ENCODE measurements at places on chromosomes 1 and 21.

DNA sequence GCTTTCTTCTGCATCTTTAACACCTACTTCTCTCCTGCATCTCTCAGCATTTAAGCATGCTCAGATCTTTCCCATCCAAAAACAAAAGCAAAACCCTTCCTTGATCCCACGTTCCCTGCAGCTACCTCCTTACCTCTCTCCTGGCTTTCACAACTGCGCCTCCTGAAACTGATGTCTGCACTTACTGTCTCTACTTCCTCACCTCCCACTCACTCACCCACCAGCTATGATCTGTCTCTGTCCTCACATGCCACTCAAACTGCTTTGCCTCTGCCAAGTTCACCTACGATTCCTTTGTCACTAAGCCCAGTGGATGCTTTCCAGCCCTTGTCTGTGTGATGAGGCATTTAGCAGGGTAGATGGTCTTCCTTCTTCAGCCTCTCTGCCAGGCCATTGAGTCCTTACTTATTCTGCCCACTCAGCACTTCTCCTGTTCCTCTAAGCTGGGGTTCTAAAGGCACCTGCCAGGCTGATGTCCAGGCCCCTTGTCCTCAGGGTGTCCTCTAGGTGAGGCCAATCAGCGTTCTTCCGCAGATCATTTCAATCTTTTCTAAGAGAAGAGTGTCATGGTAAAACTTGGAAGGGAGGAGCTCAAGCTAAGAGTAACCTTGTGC lies 10.0 kb upstream of the GJB3 start:
- no peak for DNase-seq

GRCh38 chr1:12220890-12221289 lies 8.9 kb upstream of the VPS13D start:
- DNase-seq: no peak

DNA sequence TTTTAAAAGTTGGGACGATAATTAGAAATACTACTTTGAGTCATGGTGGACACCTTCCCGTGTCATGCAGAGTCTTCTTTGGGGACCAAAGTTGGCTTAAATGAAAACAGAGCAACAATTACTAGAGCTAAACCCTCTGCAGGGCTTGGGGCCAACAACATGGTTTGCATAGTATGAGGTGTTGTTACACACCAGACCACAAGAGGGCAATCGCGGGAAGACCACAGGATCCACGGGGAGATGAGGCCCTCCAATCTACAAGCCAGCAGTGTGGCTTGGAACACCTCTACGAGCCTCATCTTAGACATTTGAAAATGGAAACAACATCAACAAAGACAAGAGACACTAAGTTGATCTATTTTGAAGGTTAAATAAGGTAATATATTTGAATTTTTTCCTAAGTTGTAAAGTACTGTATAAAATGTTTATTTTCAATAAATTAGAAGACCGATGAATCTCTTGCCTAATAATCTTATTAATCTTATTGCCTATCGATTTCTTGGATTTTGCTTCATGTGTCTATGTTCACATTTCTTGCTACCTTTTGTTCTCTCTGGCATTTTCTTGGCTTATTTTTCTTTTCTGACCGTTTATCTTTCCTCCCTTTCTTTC lies 8.2 kb upstream of the SMCP start:
- DNase-seq: peak; percentile 7

DNA sequence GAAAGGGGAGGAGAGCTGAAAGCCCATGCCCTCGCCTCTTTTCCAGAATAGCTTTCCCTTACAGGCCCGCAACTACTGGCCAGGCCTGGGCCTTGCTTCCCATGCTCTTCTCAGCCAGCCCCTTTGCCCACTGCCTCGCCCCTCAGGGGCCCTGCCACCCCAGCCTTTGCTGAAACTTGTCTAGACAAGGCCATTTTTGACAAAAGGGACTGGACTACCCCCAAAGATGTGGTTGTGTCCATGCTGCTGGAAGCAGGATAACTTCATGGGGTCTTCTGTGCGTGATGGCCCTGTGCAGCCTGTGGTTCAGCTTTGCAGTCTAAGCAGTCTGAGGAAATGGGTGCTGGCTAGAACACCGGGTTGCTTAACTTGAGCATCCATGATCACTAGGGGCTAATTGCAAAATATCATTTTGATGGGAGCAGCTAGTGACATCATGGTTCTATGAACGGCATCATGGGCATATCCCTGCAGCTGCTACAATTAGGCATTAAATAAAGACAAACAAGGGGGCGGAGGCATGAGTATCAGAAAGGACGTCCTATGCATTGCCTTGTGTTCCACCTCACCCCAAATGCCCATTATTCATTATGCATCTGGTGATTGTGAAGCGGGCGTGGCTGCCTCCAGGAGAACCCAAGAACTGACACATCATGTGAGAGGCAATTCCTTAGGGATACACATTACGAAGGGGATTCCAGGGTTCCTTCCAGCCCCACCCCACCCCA lies 36.8 kb downstream of the NTPCR start:
- DNase-seq: no peak

DNA sequence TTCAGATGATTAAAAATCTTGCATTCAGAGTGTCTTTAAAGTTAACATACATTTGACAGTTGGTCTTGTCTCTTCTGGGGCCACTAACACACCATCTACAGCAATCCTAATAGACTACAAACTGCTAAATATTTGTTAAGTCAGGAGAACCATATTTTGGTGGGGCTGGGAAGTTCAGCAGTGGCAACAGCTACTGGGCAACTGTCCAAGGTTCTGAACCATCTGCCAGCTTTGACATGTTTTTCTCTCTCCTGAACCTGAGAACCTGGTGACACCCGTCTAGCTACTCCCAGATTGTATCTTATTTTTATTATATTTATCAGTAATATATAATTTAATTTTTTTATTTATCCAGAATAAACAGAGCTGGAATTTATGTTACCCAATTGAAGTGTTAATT lies 199.0 kb upstream of the DPYD start:
- DNase-seq: no peak

DNA sequence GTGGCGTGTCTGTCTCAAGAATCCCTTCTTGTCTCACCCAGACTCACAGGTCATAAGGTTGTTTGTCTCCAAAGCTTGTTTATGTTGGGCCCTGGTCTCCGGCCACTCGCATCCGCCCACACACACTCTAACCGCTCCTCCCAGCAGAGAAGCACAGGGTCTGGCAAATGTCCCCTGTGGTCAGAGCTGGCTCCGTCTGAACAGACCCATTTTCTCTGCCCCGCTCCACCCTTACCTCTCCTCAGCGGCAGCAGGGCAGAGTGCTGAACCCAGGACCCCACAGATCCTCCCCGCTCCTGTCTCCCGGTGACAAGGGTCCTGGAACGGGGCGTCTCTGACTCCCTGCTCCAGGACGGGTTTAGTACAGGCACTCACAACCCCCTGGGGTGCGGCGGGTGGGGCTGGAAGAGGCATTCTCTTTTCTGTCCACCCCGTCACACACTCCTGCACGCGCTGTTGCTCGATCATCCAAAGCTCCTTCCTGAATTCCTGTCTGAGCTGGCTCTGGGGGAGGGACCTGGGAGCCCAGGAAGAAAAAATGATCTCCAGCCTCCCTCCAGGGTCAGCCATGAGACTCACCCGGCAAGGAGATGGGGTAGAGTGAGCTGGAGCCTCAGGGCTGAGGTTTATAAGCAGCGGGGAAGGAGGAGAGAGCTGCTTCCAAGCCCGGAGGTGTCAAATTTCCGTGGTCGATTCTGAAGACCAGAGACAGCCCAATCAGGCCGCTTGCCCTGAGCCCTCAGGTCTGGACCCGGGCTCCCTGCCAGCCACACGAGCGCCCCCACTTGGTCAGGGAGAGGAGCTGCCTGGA lies at the start of gene S100A13:
TSS of gene S100A13 (minus strand) at position 602 of the 811 bp plus-strand sequence. CDS start 1,033 bp downstream, outside the sequence.
- no peak for DNase-seq

DNA sequence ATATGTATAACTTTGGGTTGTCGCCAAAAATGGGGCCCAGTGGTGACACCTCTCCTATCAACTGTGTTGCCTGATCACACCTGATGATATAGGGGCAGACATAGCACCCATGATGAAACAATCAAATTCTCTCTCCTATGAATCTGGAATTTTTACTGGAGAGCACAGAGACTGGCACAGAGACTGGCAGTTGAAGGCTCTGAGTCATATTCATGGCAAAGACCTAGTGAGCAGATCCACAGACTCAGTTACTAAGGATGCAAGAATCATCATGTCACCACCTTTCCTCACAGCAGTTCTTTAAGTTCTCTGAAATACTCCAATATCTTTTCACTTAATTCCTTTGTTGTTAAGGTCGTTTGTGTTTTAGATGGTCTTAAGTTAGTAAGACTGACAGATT lies 60.0 kb downstream of the APCS start:
- DNase-seq: no peak

- DNase-seq: no peak
Observed at GRCh38 chr1:228012555-228012954, 5.8 kb downstream of the WNT3A start.

DNA sequence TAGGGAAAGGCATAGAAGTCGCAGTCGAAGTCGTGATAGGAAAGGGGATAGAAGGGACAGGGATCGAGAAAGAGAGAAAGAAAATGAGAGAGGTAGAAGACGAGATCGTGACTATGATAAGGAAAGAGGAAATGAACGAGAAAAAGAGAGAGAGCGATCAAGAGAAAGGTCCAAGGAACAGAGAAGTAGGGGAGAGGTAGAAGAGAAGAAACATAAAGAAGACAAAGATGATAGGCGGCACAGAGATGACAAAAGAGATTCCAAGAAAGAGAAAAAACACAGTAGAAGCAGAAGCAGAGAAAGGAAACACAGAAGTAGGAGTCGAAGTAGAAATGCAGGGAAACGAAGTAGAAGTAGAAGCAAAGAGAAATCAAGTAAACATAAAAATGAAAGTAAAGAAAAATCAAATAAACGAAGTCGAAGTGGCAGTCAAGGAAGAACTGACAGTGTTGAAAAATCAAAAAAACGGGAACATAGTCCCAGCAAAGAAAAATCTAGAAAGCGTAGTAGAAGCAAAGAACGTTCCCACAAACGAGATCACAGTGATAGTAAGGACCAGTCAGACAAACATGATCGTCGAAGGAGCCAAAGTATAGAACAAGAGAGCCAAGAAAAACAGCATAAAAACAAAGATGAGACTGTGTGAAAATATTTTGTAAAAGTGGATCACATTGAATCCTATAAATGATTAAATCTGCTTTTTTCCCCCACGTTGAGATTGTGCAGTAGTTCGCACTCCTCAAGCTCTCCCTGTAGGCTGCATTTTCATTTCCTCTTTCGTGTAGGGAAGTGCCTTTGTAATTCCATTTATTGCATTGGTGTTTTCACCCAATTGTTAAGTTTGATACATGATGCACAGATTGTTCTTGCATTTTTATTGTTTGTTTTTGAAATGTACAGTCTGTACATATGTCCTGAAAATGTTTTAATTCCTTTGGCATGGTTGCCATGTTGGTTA lies 7.5 kb downstream of the PRPF38B start:
- DNase-seq: no peak

DNA sequence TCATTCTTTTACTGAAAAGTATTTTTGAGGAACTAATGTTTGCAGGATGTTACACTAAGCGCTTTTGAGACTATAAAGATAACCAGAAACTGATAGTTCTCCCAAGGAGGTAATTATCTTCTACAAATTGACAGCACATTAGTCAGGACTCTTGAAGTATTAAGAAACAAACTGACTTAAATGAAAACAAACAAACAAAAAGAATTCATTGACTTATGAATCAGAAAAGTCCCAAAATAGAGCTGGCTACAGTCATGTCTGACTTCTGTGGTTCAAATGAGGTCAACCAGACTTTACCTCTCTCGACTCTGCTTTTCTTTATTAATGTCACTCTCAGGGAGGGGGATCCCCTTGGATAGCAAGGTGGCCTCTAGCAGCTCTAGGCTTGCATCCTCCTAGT lies 296.8 kb downstream of the TPR start:
- no peak for DNase-seq

GRCh38 chr1:162765788-162766187 lies 24.7 kb upstream of the HSD17B7 start:
- no peak for DNase-seq

DNA sequence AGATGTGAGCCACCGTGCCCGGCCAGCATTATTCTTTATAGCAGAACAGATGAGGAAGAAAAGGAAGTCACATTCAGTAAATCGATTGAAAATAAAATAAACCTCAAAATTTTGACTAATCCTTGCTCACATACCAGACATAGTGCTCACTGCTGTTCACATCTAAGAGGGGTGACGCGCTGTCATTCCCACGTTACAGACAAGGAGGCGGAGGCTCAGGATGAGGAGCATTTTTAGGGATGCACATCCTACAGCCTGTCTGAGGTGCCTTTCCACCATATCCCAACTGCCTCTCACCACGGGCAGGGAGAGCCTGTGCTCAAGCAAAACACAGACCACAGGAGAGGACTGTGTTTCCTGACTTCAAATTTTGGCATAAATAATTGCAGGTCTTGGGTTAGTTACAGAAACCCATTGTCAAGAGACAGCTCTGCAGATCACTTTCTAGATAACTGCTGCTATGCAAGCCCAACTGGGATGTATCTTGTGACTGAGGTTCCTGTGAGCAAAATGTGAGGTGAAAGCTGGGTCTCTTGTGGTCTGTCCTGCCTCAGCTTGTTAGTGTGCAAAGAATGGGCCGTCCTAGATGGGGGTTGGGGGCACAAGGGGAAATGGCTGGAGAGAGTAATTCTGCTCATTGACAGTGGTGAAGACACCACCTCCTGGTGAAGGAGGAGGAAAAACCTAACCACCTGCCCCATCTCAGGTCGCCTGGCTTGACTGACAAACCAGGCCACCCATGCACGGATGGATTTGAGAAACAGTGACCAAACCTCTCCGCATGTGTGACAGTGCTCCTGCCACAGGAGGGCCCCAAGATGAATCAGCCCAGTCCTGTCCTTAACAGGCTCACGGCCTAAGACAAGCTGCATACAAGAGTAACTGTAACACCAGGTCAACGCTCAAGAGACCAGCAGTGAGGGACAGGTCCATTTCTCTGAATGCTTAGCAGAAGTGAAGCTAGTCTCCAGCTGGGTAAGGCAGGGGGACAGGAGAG lies 8.2 kb downstream of the TNN start:
- no peak for DNase-seq

Data from activated naive CD4-positive, alpha-beta T cell (primary cell).